ENCODE measurements at places on chromosomes 16 and 17.

- DNase-seq: no peak
These were observed 14.7 kb upstream of the GLIS2 start for GRCh38 chr16:4301177-4301576.

DNA sequence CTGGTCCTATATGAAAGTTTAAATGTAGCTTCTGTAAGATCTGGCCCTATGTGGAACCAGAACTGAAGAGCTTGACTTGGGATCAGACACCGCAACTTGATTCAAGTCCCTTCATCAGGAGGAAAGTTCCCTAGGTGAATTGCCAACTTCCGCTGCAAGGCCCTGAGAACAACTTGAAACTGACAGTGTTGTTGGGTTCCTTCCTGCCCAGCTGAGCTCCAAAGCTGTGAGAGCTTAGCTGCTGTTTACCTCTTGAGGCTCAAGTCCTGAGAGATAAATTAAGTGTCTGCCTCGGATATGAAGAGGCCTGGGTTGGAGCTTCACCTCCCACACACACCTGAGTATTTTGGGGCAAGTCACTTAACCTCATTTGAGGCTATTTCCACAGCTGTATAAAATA lies 44.7 kb downstream of the REXO5 start:
- no peak for DNase-seq

- no peak for DNase-seq
These were observed 7.7 kb downstream of the ITGAM start for GRCh38 chr16:31267332-31268032.

GRCh38 chr17:4938688-4939545 lies 929 bp downstream of the SLC25A11 start:
- DNase-seq: no peak

GRCh38 chr17:49783791-49784190 lies 4.7 kb upstream of the KAT7 start:
- no peak for DNase-seq

GRCh38 chr17:30101686-30102390 lies 14.8 kb upstream of the NSRP1 start:
- no peak for DNase-seq

- DNase-seq: no peak
These were observed 1.3 kb downstream of the IGFALS start for GRCh38 chr16:1791943-1792812.

GRCh38 chr17:20232611-20233010 lies 223.5 kb downstream of the SPECC1 start:
- no peak for DNase-seq

GRCh38 chr16:49986351-49987124 lies 38.5 kb upstream of the CNEP1R1 start:
- DNase-seq: no peak

- DNase-seq: no peak
These were observed 26.3 kb downstream of the COPRS start for GRCh38 chr17:31832746-31833145.
